Adrenal gland (tissue), 19 donors: ENCODE measurements at places on chromosomes 3 and 15.

DNA sequence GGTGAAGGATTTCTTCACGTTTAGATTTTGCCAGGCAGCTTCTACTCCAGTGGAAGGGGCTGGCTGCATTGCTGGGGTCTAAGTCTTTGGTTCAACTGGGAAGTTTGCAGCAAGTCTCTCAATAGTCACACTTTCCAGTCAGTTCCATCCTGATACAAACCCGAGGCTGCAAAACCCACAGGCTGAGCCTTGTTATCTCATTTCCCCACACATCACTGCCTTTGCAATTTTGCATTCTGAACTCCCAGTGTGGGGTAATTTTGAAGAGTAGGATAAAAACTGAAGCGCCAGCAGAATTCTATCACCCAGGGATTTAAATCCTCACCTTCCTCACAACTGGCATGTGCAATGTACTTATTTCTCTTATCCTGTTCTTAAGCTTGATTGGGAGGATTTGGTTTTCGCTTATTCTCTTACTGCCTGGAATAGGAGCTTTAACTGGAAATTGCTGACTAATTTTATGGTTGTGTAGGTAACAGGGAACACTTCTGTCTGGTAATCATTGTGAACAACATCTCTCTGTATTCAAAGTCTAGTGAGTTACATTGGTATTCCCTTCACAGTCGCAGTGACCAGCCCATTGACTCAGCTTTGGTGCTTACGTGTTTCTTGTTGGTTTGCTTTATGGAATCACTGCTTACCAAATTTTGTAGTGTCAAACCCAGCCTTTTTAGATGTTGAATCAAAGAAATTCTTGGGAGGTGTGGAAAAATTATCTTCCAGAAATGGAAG, 142.0 kb upstream of the TOPAZ1 start:
- DNase-seq = no peak
- H3K4me3 ChIP-seq = no peak overlapping the region
- H3K36me3 ChIP-seq = no peaks in the 10 kb centered on the region
- no peaks in the 10 kb centered on the region for H3K4me1 ChIP-seq

GRCh38 chr3:150414959-150415358, 6.9 kb downstream of the TSC22D2 start:
- no peaks in the 10 kb centered on the region for H3K36me3 ChIP-seq
- H3K27me3 ChIP-seq = no peaks in the 10 kb centered on the region
- no peak for DNase-seq
- no peak overlapping the region for H3K27ac ChIP-seq
- peaks cover 31% of the 10 kb centered on the region for H3K4me1 ChIP-seq
- no peak overlapping the region for H3K4me3 ChIP-seq

- peaks cover 4% of the 10 kb centered on the region for H3K4me1 ChIP-seq
- no peak overlapping the region for H3K27ac ChIP-seq
- no peak overlapping the region for H3K4me3 ChIP-seq
Observed at GRCh38 chr3:103057487-103057886, 622.7 kb downstream of the ZPLD1 start.

DNA sequence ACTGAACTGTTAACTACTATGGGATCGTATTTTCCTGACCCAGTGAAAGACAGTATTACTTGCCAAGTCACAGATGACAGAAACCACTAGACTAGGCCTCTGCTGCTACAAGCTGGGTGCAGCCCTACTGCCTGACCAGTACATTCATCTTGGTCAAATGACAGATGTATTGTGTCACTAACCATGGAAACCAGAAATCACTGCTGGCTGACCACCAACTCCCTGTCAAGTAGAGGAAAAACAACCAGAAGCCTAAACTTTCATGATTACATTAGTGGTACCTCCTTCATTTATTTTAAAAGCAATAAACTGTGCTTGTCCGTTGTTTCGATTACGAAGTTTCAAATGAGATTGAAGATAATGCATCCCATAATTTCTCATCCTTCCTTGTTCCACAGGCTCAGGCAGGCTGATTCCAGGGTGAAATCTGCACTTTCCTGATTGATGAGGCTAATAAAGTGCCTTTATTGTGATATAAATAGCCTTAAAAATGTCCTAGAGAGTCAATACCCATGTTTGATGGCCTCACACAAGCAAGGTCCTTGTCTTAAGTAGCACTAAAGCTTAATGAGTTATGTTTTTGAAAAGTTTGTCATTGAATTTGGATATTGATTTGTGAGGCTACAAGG, 309.7 kb downstream of the LSAMP start:
- no peaks in the 10 kb centered on the region for H3K36me3 ChIP-seq
- no peak overlapping the region for H3K4me3 ChIP-seq
- H3K27me3 ChIP-seq = no peaks in the 10 kb centered on the region
- H3K4me1 ChIP-seq = peaks cover 7% of the 10 kb centered on the region

DNA sequence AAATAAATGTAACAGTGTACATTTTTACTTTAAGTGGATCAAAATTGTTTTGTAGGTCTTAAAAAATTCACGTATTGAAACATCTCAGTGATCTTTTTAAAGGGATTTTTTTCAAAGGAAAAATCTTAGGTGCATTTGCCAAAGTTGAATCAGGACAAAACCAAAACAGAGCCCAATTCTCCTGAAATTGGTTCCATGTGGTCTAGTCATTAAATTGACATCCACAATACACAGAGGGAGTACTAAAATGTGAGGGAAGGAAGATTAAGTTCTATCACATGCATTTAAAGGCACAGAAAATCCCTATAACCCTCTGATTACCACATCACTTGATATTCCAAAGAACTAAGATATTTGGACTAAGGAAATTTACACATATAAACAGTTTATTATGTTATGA, 39.3 kb upstream of the HDC start:
- no peaks in the 10 kb centered on the region for H3K27me3 ChIP-seq
- no peak for DNase-seq
- no peaks in the 10 kb centered on the region for H3K4me1 ChIP-seq
- no peaks in the 10 kb centered on the region for H3K36me3 ChIP-seq

DNA sequence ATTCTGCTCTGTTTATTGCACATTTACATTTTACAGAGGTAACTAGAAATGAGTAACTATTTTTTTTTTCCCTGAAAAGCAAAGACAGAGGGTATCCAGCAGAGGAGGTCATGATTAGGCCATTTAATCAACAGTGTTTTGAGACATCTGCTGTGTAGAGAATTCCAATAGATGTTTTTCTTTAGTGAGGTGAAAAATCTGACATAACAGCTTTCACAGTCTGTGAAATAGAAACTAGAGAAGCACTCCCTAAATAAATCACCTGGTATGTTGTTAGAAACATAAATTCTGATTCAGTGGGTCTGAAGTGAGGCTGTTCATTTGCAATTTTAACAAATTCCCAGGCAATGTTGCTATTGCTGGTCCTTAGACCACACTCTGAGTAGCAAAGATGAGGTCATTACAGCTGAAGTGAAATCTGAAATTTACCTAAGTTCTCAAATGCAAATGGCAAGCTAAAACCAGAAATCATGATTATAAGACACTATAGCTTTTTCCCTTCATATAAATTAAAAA, 329.2 kb upstream of the LRRC3B start:
- H3K27ac ChIP-seq = no peak overlapping the region
- no peak for DNase-seq
- H3K4me1 ChIP-seq = no peaks in the 10 kb centered on the region
- no peaks in the 10 kb centered on the region for H3K36me3 ChIP-seq
- H3K4me3 ChIP-seq = no peak overlapping the region
- no peaks in the 10 kb centered on the region for H3K27me3 ChIP-seq

DNA sequence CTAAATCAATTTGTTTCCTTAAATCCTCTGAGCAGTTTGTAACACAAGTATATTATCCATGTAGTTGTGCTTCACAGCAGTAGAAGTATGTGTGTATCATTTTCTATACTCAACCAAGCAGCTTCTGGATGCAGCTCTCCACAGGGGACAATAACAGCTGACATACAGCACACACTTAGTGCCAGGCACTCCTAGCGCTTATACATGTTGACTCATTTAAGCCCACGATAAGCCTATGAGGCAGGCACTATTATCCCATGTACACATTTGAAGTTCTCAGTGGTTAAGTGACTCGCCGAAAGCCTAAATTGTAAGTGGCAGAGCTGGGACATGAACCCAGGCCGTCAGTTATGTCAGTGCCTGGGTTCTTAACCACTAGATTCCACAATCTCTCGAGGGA, 20.3 kb upstream of the LPP start:
- DNase-seq = no peak
- H3K4me1 ChIP-seq = peaks cover 9% of the 10 kb centered on the region
- H3K36me3 ChIP-seq = no peaks in the 10 kb centered on the region
- H3K4me3 ChIP-seq = no peak overlapping the region
- no peak overlapping the region for H3K27ac ChIP-seq
- H3K27me3 ChIP-seq = no peaks in the 10 kb centered on the region

GRCh38 chr3:14410503-14411165, 8.2 kb downstream of the SLC6A6 start:
- no peaks in the 10 kb centered on the region for H3K27me3 ChIP-seq
- H3K4me1 ChIP-seq = peaks cover 42% of the 10 kb centered on the region
- no peaks in the 10 kb centered on the region for H3K36me3 ChIP-seq
- no peak overlapping the region for H3K4me3 ChIP-seq
